ENCODE measurements at places on chromosomes 12 and 14.

DNA sequence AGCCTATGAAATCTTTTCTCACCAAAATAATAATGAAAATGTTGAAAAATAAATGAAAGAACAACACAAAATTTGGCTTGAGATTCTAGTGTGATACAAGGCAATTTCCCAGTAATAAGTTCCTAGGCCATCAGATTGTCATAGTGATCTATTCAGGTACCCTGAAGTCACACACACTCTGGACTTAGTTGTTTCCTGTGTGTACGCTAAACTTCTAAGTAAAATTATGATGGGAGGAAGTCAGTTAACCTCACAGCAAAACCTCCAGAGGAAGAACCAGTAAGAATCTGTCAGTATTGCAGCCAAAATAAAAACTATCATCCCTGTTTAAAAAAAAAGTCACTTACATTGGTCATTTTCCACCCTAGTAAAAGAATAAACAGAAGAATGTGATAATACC lies 81.9 kb downstream of the DBX2 start:
- no peak for DNase-seq

DNA sequence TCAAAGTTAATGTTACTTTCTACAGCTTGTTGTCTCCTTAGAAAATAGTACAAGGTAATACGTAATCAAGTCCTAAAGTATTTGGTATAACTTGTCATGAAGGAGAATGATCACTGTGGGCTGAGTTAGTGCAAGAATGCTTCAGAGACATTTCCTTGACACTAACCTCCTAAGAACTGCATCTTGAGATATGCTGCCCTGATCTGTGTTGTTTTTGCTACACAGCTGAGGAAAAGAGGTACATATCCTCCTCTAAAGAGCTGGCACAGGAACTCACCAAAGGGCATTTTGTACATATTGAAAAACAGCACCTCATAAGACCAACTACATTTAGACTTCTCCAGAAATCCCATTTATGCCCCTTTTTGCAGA lies 28.7 kb downstream of the RAP1B start:
- no peak for DNase-seq

DNA sequence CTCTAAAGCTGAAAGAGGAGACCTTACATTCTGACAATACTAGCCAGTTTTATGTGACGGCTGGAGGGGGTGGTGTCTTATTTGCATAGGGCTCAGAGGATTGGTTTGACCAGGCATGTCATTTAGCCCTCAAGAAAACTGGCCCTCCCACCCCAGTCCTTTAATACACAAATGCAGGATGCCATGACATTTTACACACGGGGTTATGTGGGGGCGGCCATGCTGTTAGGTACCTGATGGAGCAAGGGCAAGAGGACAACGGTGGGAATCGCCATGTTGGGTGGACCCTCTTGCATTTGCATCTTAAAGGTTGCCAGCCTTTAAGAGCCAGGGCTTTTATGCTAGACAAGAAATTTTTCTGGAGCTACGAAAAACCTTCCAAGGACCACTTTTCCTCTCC lies 23.3 kb downstream of the MDM2 start:
- DNase-seq = no peak

- no peak for DNase-seq
Measured at GRCh38 chr12:42766754-42767153, 177.2 kb upstream of the PRICKLE1 start.

DNA sequence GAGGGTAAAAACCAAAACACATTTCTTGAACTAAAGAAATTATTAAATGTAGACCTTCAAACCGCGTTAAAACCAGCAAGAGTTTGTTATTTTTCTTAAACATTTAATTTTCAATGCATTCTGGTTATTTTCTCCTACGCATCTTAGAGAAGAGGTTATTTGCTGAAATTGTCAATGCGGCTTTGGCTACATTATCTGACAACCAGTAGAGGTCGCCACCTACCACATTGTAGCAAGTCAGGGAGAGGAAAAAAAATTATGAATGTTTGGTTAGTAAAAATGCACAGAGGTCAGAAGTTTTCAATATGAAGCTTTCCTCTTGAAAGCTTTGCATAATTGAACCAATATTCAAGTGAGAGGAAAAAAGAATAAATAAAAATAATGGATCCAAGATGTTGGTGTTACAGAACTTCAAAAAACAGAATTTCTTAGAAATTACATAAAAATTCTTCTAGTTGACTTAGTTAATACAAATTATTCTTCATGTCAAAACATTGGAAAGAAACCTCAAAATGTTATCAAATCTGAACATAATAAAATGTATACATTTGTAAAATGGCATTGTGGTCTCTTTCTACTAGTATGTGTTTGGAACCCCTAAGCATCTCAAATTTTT lies 159.4 kb upstream of the TMTC2 start:
- no peak for DNase-seq

DNA sequence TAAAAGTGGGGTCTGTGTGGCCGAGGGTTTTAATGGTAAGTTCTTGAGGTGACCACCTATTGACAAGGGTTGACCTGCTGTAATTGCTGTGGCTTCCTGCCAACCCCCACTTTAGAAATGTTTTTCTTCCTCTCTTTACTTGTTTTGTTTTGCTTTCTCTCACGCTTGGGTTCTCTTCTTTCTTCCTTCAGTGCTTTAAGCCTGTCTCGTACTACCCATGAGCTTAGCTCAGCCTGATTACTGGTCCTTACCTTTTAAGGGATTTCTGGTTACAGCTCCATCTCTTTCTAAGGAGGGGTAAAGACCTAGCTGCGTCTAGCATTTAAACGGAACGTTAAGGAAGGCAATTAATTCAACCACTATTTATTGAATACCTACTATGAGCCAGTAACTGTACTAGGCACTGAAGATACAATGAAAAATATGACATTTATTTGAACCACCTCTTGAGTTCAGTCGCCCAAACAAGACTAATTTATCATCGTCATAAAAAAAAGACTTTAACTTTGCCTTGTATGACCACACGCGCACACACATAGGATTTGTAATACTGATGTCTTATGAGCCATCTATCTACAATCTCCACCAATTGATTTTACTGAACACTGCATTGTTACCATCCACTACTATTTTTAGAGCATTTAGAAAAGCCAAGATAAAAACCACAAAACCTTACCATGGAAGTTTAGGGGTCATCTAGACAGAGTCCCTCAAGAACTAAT lies 888 bp upstream of the PPP1R12A start:
- DNase-seq = no peak

GRCh38 chr14:101595887-101596721 lies 34.8 kb downstream of the DIO3 start:
- no peak for DNase-seq

- no peak for DNase-seq
Measured at GRCh38 chr12:31205054-31205453, 120.9 kb downstream of the SINHCAF start.

DNA sequence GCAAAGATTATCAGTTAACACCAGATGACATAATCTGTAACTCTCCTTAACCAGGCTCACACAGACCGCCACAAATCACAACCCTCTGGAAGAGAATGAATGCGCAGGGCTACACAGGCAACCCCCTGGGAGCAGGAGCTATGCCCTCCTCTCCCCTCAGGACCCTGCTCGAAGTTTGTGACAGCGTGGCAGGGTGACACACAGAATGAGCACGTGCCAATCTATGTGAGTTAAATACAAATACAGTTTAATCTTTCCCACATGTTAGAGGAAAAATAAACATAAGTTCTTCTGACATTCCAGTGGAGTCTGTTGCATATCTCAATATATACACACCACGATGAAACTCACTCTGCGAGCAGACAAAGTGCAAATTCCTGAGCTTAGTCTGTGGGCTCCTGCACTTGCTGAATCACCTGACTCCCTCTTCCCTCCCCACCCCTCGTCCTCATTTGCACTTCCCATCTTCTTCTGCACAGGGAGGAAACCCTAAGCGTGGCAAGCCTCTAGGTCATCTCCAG lies 37.6 kb downstream of the BCAT1 start:
- no peak for DNase-seq

GRCh38 chr14:31834616-31835015 lies 242.5 kb upstream of the ARHGAP5 start:
- DNase-seq = no peak

- no peak for DNase-seq
Measured at GRCh38 chr14:69519204-69520100, 34.9 kb downstream of the PLEKHD1 start.

DNA sequence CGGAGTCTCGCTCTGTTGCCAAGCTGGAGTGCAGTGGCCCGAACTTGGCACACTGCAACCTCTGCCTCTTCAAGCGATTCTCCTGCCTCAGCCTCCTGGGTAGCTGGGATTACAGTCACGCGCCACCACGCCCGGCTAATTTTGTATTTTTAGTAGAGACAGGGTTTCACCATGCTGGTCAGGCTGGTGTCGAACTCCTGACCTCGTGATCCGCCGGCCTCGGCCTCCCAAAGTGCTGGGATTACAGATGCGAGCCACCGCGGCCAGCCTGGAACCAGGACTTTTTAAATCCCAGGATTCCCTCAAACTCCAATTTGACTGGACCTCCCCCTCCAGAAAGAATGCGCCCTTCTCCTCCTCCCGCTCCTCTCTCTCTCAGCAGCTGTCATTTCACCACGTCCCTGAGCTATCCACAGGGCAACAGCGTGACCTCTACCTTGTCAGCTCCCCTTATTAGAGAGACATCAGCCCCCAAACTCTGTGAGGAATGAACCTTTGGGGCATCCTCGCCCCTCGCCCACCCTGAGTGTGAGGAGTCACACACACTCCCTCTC lies 2.0 kb downstream of the ESYT1 start:
- no peak for DNase-seq

DNA sequence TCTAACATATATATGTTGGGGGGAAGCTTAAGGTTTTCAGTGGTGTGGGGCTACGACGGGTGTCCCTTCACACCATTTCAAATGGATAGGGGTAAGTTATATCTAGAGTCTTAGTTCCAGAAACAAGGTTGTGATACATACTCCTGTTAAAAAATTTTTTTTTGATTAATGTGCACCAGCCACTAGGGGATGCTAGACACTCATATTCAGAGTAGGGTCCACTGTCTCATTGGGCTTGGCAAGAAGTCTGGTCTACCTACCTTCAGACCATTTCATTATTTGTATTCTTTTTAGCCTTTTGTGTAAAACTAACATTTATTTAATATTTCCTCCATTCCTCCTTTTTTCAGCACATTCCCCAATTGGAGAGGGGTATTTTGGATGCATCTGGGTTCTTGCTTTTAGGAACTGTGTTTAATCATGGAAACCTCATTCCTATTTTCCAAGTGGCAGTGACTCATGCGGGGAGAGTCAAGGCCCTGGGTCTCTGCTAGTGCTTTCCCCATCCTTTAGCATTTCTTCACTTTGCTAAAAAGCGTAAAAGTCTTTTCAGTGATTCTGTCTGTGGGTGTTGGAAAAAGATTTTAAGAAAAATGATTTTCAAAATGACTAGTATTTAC lies 33.4 kb downstream of the ANO4 start:
- no peak for DNase-seq

GRCh38 chr14:41000350-41000749 lies 606.3 kb upstream of the LRFN5 start:
- no peak for DNase-seq

GRCh38 chr12:65891987-65892481 lies 67.8 kb downstream of the HMGA2 start:
- no peak for DNase-seq

DNA sequence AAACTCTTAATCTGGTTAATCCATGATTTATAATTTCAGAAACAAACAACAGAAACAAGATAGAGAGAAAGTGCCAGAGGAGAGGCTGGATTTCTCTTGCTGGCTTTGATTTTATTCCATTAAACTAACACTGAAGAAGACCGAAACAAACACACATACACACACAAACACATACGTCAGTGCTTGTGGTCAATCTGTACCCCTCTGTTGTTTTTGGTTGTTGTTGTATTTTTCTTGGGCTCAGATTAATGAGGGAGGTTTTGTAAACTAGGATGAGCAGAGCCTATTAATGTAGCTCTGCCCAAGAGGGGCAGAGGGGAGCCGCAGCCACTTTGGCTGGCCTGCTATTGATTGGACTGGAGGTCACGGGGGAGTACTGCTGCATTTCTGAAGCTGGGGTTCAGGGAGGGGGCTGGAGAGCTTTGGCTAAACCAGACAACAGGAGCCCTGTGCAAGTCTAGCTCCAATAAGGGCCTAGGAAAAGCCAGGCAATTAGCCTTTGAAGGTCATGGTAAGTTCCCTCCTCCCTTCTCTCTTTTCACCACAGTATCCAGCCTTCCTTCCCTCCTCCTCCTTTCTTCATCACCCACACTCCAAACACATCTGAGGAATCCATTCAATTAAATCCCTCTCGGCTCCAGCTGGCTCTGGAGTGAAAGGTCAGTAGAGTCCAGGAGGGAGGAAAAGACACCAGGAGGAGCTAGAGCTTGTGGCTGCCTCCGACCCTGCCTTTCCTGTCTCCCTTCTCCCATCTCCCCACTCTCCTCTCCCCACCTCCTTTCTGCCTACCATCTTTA lies 344.1 kb upstream of the LMO3 start:
- no peak for DNase-seq

GRCh38 chr12:93922583-93923006 lies 225.8 kb upstream of the PLXNC1 start:
- no peak for DNase-seq

GRCh38 chr12:105626653-105627052 lies 296.2 kb downstream of the C12orf75 start:
- DNase-seq = no peak

- no peak for DNase-seq
Measured at GRCh38 chr12:24679126-24679525, 269.8 kb downstream of the BCAT1 start.

DNA sequence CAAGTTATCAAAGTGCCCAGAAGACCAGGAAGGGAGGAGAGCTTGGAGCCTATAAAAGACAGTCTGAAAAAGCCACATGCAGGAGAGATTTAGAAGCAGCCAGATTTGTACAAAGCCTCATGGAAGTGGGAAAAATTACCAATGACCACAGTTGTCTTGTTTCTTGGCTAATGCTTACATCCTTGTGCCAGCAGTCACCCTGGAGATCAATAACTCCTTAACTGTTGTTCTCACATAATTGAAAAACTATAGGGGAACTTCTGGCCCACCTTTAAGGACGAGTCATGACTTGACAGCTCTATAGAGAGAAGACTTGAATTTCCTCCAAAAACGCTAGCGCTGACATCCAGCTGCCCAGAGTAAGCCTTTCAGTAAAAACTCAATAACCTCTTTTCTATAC lies 313.1 kb downstream of the GALC start:
- no peak for DNase-seq

DNA sequence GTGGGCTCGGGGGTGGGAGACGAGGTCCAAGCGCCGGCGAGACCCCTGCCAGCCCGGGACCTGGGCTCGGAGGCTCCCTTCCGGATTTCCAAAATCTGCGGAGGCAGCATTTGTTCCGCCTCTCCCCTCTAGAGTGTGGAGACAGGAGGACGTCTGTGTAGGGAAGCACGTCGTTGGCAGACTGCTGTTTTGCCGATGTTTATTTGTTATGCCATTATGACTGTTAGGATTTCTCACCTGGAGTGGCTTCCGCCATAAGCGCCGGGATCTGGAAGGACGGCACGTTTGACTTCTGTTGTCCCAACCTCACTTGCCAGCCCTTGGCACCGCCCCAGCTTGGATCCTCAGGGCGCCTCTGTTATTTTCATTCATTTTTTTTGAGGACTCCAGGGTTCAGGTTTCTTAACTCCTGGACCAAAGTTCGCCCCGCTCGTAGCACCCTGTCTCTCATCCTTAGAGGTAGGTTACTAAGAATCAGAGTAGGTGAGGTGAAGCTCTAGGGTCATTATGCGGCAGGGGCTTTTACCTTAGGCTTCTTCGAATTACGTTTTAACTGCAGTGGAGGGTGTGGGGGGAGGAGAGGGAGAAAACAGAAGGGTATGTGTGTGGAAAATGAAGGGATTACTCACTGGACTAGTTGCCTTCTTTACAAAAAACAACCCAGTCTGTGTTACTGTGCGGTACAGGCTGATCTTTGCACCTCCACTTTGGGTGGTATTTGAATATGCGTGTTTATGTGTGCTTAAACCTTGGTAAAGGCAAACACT lies 547 bp upstream of the PYGL start:
- DNase-seq = no peak

Data from D721Med (cell line).